ENCODE measurements at places on chromosomes 6 and 20.

- no peak for DNase-seq
Observed at GRCh38 chr20:16877053-16877554, 128.9 kb downstream of the OTOR start.

DNA sequence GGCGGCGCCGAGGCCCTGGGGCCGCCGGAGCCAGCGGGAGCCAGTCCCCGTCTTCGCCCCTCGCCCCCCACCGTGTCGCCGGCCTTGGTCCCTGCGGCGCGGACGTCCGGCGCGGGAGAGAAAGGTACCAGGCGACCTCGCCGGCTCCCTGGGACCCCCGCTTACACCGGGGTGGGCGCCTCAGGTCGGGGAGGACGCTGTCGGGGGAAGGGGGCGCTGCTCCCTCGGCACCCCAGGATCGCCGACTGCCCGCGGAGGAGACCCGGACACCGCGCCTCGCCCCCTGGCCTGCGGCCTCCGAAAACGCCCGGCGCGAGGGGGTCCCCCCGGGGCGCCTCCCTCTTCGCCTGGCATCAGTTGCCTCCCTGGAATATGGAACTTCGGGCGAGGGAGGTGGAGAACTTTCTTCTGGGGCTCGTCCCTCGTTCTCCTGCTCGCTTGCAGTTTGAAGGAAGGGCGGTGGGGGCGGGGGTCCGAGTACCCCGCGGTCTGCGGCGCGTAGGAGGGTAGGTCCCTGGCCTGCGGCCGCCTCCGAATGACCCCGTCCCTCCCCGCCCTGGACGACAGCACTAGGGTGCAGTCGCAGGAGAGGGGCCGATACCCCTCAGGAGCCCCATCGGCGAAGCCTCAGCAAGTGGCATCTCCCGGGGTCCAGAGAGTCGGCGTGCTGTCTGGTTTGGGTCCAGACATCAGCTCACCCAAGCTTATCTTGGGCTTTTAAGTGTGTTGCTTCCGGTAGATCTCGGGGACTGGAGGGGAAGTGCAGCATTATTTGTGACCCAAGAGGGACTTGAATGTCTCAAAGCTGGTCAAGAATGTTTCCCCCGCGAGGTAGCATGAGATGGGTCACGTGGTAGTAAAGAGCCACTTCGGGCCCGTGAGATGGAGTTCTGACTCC is 549 bp downstream of the ANKRD6 start:
- DNase-seq, result peak; percentile 64

DNA sequence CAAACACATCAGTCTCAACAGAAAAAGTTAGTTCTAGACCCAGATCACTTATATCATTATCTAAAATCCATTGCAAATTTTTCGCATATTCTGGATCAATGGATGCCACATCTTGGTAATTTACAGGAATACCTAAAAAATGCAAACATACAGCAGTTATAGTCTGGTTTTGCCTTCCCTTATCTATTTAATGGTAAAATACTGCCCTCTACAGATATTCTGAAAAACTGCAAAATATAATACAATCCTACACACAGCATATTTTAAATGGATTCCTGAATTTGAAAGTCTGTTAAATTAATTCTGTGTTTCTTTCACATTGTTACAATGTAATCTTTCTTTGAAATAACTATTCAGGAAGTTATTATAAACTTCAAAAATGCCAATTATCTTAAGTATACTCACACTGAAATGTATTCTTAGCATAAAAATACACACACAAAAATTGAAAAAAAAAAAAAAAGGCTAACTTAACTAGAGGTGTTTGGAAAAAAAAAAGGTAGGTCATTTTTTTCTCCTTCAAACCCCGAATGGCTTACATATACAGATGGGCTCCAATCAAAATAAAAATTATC is 88.4 kb downstream of the HACE1 start:
- DNase-seq, result no peak

DNA sequence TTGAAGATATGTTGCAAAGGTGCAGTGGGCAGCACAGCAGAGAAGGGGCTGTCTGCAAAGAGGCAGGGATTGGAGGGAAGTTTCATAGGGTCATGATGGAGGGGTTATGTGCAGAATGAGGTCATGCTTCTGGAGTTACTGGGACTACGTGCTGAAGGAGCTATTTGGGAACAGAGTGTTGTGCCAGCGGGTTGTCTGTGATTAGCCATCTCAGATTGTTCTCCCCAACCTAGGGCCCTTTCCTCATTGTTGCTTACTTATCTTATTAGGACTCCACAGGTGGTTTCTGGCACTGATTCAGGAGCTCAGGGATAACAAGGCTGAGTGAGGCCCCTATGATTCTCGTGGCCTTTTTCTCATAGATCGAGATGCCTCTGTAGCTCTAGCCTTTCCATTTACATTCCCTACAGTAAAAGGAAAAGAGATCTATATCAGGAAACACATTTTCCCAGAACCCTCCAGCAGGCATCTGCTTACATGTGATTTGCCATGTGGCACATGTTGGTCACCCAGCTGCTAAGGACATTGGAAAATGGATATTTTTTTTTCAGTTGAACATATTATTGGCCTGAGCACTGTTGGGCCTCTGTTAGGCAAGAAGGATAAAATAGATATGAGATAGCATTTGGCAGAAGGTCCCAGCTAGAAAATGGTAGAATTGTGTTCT is 429.6 kb upstream of the PLCB4 start:
- no peak for DNase-seq

DNA sequence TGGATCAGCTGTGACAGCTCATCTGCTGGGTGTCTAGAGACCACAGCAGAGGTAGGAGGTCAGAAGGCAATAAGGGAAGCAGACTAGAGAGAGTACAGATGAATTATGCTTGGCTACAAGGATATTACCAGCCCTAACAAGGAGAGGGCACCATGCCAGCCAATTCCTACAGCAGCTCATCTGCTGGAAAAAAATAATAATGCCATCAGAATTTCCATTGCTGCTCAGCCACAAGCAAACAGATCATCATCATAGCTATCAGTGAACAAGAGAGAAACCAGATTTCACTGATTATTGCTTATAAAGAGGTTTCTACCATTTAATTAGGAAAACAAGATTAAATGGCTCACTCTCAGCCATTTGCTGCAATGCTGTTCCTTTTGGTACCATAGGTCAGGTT is 66.5 kb downstream of the PSMG4 start:
- DNase-seq, result no peak

GRCh38 chr6:43878823-43879495 is 108.9 kb downstream of the VEGFA start:
- DNase-seq, result no peak

GRCh38 chr6:154888421-154889295 is 106.5 kb upstream of the TIAM2 start:
- DNase-seq, result no peak

DNA sequence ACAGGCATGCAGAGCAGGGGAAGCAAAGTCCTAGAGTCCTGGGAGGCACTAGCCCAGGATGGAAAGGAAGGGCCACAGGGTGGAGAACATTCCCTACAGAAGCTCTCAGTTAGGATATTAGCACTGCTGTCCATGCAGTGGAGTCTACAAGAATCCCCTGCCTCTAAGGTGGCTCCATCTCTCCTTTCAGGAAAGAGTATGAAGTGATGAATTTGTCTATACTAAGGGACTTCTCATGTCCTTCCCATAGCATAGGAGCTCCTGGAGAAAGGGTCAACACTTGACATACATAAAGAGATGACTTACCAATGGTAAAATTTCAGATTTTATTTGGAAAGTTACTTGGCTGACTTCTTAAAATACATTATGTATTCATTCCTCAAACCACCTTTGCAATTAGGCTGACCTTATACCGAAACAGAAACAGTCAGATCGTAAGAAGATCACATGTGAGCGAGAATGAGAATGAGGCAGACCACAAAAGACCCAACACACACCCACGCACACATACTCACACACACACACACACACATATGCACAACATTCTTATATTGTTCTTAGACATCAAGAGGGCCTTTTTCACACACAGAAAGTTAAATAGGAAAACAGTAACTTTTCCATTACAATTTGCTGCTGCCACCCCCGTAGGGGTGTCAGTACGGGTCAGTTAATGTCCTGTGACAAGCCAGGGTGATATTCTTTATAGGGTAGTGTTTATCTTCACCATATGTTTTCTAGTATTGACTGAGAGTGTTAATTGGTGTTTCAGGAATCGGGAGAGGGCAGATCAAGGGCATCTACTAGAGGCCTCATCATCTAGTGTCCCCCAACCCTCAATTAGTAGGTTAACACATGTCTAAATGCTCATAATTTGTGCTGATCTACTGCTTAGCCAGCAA is 159.4 kb downstream of the FAXC start:
- DNase-seq, result no peak
